Forelimb muscle (tissue), 1 donor: ENCODE measurements at places on chromosomes 1 and 21. TPM values are rescaled to one million over a fixed set of nuclear protein-coding genes. Genes with fewer than 3 reads are reported as not detected.

- no peak for DNase-seq
These were observed 28.8 kb upstream of the TRIM45 start for GRCh38 chr1:117150316-117150715.

PLD5 gene
- polyA plus RNA-seq: 1.2 TPM

DNA sequence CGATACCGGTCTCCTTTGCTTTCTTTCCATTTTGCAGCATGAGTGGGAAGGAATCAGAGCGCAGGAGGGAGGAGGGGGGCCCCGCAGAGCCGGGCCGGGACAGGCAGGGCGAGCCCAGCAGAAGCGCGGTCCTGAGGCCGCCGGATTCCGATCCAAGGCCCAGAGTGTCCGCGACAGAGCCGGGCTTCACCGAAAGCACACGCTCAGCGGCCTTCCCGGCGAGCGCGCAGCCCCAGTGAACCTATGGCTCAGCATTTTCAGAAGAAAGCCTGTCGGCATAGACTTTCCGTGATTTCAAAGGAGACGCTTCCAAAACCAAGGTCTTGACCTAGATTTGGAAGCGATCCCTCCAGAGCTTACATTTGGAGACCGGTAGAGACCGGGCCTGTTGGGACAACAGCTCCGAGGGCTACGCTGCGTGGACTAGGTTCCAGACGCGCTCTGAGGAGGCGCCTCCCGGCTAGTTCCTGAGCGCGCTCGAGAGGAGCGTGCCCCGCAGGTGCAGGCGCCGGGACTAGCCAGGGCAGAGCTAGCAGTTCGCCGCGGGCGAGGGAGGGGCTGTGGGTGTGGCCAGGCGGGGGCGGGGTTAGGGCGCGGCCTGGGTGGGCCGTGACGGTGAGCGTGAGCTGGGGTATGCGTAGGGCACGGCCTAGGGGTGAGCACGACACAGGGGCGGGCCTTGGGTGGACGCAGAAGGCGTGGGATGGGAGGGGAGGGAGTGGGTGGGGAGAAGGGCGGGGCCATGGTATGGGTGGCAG lies 27.8 kb upstream of the PRSS38 start:
- no peak for DNase-seq

DNA sequence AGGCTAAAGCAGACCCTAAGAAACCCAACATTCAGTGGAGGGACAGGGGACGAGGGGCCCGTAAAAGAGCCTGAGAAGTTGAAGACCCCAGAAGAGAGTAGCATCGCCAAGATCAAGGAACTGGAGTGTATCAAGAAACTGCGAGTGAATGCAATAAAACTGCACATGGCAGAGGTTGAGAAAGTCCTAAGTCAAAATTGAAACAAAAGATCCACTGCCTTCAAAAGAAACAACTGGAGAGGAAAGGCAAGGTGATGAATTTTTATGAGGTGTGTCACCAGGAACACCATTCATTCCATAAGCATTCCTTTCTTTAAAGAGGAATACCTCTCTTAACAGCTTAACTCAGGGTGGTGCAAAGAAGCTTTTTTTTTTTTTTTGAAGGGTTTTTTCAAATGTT lies 38.3 kb upstream of the ADORA3 start:
- no peak for DNase-seq

SLC6A9 gene
- polyA plus RNA-seq: 3.2 TPM

DNA sequence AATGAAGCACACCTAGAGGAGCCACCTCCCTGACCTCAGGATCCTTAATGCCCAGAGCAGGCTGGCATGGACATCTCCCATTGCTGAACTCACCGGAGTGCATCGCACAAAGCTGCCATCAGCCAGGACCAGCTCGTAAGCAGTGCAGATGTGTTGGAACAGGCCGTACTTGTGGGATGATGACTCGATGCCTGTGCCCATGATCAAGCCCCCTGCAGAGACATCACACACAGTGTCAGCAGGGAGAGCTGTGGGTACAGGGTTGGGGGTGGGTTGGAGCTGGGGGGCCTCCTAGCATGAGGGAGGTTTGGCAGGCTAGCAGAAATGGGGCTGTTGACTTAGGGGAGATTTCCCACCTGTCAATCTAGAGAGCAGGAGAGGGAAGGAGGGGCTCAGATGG lies 12.0 kb downstream of the DHCR24 start:
- no peak for DNase-seq

EXTL1 gene
- 4.8 TPM for polyA plus RNA-seq

GRCh38 chr1:30329802-30330557 lies 393.4 kb downstream of the MATN1 start:
- no peak for DNase-seq

DNA sequence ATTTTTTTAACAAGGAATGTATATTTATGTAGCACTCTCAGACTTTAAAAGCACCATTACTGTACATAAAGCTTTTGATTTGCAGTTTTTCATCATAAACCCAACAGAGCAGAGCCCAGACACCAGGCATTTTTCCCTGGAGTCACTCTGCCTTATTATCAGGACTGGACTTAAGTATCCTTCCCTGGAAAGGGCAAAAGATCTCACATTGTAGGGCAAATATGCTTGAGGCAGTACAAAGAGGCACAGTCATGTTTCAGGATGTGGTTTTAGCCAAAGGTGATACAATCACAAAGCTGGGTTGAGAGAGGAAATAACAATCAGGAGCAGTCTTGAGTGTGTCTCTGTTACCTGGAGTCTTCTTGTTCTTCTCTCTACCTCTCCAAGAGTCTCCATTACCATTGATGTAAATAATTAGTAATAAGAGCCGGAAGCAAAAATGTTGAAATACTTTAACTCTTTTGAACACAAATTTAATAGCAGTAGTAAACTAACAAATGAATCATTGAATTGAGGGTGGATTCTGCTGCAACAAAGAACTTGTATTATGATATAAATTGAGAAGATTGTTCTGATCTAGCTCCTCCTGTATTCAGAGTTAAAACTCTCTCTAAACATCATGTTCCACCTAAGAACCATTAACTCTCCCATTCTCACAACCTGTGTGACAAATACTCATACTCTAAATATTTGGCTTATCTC lies 160.5 kb downstream of the LTN1 start:
- DNase-seq: no peak

DNA sequence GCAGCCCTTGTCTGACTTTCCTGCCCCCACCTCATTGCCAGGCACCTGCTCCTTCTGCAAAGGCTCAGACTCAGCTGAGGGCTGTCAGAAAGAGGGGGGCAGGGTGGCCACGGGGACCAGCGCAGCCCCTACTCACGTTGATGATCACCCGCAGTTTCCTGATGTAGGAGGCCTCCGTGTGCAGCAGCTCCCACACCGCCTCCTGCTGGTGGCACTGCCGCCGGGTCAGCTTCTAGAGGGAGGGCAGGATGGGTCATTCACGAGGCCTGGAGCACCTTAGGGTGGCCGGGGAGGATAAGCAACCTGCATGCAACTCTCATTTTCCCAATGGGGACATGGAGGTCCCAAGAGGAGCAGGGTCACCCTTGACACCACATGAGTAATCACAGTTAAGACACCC lies 6.4 kb upstream of the TNFRSF25 start:
- no peak for DNase-seq

DNA sequence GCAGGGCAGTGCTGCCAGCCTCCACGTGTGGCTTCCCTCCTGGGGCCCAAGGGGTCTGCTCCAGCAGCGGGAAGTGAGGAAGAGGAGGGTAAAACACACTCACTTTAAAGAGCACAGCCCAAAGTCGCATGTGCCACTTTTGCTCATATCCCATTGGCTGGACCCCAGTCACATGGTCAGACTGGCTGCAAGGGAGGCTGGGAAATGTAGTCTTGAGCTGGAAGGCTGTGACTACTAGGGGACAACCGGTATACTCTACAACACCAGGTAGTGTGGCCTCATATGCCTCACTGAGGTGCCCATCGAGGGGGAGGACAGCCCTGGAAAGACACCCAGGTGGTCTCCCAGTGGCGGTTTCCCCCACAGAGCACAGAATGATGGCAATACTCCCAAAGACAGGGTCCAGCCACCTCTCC lies 45.2 kb downstream of the CAMK2N1 start:
- no peak for DNase-seq

SLC1A7 gene
- polyA plus RNA-seq: 0.24 TPM
